ENCODE measurements at places on chromosomes 7 and 10.

- DNase-seq = no peak
These were observed 13.1 kb downstream of the GPER1 start for GRCh38 chr7:1100834-1101562.

DNA sequence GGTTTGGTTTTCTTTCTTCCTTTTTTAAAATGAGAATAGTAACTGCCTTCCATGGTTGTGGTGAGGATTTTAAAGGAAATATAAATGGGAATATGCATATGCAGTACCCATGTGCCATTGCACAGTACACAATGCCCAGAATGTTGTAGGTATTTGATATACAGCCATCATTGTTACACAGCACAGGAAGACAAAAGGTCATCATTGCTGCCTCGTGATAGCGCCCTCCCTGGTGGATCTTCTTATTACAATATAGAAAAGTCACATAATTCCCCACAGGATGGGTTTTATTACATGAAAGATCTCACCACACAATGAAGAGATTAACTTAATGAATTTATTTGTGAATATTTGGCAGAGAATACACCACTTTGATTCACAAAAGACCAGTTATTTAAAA is 76.5 kb downstream of the PPP1R17 start:
- no peak for DNase-seq

DNA sequence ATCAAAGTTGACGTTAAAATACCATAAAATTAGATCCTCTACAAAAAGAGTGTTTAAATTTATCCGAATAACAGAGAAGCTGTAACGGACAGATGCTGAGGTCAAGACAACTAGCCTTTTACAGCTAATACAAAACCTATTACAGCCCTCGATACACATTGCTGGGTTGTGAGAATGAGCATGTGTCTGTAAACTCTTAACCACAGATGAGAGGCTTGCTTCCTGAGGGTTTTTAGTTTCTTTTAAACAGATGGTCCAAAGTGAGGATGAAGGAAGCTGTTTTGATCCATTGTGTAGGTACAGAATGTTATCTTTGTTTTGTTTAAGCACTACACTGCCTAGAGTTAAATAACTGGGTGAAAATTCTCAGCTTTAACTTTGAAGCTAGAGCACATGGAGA is 578.2 kb downstream of the PARD3 start:
- no peak for DNase-seq

DNA sequence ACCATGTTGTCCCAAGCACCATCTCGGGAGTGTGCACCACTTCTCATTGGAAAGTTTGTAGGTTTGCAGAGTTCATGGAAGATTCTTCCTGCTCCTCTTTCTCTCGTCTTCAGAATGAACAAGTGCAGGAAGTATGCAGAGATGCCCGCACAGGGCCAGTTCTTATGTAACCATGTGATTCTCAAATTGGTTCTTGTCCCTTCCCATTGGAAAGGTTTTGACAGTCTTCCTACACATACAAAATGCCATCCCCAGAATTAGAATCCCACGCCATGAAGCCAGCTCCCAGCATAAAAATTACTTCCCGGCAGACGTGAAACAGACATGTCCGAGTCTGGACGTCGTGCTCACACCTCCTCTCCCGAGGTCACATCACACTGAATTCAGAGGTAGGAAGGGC is 251.6 kb downstream of the ELMO1 start:
- DNase-seq = no peak

DNA sequence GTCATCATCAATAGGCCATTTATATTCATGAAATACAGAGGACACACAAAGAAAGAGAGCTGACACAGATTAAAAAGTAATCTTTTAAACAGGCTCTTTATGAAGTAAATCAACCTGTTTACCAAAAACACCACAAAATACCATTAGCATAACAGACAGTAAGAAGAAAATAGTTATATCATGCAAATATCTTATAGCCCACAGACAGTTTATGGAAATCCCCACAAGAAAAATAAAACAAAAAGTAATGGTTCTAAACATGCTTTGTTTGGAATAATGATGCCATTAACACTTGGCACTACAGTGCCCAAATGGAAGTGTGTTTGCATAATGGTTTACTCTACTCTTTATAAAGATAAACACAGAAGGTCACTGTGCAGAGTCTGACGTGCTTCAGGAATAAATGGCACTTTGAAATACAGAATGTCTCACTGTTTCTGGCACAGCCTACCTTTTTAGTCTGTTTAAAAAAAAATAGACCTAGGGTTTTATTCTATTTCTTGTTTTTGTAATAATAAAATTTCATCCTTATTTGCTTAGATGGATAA is 30.1 kb downstream of the SEMA3D start:
- no peak for DNase-seq

GRCh38 chr10:18202680-18203460 is 62.6 kb downstream of the CACNB2 start:
- no peak for DNase-seq

DNA sequence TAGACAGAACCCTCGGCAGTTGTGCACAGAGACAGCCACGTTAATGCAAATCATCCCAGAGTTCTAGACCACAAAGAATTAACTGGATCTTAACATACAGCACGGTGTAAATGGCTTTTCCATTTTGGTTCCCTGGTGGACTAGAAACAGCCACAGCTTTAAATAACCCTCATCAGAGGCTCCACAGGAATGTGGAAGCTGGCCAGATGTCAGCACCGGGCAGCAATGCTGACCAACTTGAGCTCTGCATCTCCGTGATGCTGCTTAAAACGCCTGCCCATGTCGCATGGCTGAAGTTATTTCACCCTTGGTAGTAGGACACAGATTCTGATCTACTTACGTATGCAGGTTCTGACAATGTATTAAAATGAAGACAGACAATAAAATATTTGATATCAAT is 24.5 kb downstream of the RSU1 start:
- no peak for DNase-seq

- no peak for DNase-seq
These were observed 5.0 kb upstream of the CELF2 start for GRCh38 chr10:11012421-11013295.

- DNase-seq = no peak
These were observed at the start of gene NKX1-2 for GRCh38 chr10:124450012-124450782. Gene NKX1-2, minus strand, starts transcription at chr10:124450035. Its CDS starts 92 bp downstream, at chr10:124449943.

DNA sequence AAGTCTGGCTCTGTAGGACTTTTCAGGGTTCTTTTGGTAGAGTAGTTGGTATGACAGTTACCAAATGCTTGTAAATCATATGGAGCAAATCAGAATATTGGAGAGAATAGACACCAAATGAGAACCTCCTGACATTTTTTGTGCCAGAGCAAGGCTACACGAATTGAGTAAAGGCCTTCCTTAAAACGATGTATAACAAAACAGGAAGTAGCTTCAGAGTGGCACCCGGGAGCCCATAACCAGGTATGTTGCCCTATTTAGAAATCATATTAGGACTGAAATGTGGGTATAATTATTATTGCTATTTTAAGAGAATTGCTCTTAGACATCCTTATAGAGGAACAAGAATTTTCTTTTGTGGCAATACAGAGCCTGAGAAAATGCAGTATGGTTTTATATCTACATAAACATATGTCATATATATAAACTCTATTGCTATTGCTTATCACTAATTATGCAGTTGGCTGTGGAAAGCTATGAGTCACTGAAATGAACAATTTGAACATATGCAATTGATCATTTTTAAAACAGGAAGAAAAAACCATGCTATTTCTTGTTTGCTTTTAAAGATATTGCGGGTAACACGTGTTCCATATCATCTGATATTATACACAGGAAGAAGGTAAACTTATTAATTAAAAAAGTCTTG is 197.4 kb upstream of the MTPN start:
- no peak for DNase-seq

DNA sequence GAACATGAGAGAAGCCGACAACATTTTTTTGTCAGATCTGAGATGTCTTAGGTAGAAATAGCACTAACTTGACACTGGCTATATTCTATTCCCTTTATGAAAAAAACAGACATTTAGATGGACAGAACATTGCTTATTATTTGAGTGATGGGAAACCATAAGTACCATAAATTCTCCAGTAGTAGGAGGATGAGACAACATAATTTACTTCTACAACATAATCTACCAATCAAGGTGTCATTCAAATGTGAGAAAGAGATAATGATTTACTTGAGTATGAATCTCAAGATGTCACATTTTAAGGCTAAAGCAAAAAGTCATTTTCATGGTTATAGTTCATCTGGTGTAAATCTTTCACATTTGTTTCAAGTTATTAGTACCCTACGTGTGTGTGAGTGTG is 110.8 kb downstream of the CALCR start:
- no peak for DNase-seq

- no peak for DNase-seq
These were observed 49.4 kb downstream of the JMJD1C start for GRCh38 chr10:63416376-63416775.

- DNase-seq = no peak
These were observed 18.0 kb downstream of the GRID1 start for GRCh38 chr10:86348321-86349210.

GRCh38 chr10:56943221-56943755 is 582.2 kb upstream of the ZWINT start:
- no peak for DNase-seq

DNA sequence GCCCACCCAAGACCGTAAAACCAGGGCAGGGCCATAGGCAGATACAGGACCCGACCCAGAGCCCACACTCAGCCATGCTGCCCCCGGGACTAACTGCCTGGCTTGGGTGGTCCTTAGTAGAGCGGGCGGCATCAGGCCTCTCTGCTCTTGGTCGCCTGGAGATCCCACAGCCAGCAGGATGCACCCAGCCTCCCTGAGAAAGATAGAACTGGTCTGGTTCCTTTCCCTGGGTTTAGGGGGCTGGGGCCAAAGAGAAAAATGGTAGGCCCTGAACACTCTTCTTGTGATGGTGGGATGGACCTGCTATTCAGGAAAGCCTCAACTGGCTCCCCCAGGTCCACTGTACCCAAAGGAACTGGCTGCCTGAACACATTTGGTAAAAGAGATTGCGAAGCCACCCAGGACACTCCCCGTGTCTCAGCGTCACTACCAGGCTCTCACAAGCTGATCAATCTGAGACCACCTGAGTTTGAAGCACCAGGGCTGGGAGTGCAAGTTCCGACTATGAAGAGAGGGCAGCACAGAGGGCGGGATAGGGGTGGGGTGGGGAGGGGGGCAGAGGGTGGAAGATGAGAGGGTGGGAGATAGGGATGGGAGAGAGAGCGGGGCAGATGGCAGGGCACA is 591.5 kb downstream of the DNAJB6 start:
- DNase-seq = no peak

DNA sequence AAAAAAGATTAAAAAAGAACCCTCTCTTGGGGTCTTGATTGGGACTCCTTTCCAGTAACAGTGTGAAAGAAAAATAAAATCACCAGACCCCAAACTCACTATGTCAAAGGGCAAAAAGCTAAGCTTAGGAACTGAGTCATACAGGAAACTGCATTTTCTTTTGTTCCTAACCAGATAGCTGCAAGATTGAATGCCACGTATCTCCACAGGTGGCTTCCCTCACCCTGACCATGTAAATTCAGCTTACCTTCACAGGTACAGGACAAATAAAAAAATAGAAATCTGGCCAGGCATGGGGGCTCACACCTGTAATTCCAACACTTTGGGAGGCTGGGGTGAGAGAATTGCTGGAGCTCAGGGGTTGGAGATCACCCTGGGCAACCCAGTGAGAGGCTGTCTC is 32.5 kb upstream of the EIF4H start:
- no peak for DNase-seq

DNA sequence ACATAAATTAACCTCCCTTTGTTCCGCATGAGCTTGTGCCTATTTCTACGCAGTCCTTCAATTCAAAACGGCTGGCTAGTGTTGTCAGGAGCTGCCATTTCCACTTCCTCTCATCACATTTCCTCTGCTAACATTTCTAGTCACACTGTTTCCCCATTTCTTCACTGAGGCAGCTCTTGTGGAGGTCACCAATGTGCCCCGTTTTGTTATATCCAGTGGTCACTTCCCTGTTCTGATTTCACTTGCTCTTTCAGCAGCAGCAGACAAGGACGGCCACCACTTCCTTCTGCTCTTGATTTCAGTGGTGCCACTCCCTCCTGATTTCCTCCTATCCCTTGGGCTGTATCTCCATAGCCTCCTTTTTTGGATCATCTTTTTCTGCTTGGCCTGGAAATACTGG is 64.8 kb upstream of the SEC61G start:
- no peak for DNase-seq

GRCh38 chr7:29105191-29105590 is 41.1 kb downstream of the CPVL start:
- DNase-seq = no peak

DNA sequence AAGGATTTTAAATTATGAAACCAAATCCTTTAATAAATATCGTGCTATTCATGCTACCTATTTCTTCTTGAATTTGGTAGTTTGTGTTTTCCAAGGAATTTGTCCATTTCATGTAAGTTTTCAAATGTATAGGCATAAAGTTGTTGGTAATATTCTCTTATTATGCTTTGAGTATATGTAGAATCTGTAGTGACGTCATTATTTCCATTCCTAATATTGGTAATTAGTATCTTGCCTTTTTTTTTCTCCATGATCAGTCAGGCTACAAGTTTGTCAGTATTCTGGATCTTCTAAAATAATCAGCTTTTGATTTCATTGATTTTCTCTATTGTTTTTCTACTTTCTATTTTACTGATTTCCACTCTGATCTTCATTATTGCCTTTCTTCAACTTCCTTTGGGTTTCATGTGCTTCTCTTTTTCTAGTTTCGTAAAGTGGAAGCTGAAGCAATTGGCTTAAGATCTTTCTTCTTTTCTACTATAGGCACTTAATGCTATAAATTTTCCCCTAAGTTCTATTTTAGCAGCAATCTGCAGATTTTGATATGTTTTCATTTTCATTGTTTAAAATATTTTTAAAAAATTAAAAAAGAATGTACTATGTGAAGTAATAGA is 156.5 kb upstream of the HDAC9 start:
- DNase-seq = no peak

GRCh38 chr10:111087331-111087756 is 10.5 kb downstream of the ADRA2A start:
- no peak for DNase-seq

DNA sequence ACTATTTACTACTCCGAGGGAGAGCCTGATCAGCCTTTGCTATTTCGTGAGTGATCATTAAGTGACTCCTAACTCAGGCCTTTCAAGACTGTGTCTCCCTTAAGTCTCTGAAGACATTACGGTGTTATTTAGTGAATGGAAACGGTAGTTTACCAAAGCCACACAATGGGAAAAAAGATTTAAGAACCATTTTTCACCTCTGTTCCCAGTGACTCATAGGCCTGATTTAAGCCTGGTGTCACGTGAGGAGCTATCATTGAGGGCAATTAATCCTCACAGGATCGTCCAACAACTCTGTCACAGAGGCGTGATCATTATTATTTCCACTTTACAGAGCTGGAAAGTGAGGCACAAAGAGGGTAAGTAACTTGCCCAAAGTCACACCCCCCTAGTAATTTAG is 20.3 kb downstream of the C10orf90 start:
- DNase-seq = no peak

- no peak for DNase-seq
These were observed 62.9 kb downstream of the SCRN1 start for GRCh38 chr7:29926741-29927140.

DNA sequence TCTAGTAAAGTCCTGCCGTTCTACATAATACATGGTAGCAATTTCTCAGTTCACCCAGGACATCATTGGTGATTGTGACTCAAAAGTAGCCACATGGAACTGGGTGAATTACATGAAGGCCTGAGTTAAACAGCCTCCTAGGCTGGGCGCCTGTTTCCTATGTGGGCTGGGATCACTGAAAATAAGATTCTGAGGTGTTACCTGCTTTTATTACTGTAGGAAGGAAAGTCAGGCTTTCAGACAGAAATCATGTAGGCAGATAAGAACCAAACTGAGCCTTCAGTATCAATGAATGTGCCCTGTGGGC is 160.4 kb downstream of the CAMK1D start:
- no peak for DNase-seq

Data from stimulated activated CD4-positive, alpha-beta T cell treated with anti-CD3 and anti-CD28 coated beads, Interleukin-1b, Interleukin-23, amount 100 ng/mL, for 24 hours (primary cell).